ENCODE measurements at places on chromosomes 6 and 20.

GRCh38 chr20:38334016-38334415 lies 12.3 kb upstream of the LBP start:
- no peak for DNase-seq

GRCh38 chr6:44133003-44133931 lies 5.9 kb downstream of the TMEM63B start:
- DNase-seq = no peak

GRCh38 chr6:44020148-44020547 lies 107.1 kb downstream of the MRPL14 start:
- no peak for DNase-seq

- no peak for DNase-seq
Measured at GRCh38 chr6:3456395-3456897, 404 bp downstream of the SLC22A23 start.

DNA sequence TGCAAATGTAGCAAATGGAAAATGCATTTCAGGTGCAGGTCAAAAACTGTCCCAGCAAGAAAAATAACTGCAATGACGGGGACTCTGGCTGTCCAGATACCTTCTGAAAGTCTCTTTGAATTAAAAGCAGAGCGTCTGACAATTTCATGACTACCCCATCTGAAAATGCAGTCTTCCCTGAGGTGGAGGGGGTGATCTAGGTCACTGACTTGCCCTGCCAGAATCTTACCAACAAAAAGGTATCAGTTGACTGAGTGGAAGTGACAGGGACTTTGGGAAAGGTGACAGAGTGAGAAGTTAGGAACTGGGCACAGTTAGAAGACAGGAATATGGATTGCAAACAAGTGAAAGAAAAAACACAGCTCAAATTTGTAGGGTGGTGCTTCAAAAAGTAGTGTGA lies 402.2 kb downstream of the DHX35 start:
- DNase-seq = no peak

- DNase-seq = peak; percentile 2
Measured at GRCh38 chr20:41664584-41664983, 46.4 kb upstream of the CHD6 start.

Measured in CD4-positive, alpha-beta T cell treated with Interleukin-21 for 1 hour (primary cell).